ENCODE measurements at places on chromosomes 2 and 18.
A peak's percentile ranks its signal among the peaks of the same experiment; 100 is the strongest.

GRCh38 chr18:75363446-75364225, 63.9 kb downstream of the SMIM21 start:
- DNase-seq = no peak

DNA sequence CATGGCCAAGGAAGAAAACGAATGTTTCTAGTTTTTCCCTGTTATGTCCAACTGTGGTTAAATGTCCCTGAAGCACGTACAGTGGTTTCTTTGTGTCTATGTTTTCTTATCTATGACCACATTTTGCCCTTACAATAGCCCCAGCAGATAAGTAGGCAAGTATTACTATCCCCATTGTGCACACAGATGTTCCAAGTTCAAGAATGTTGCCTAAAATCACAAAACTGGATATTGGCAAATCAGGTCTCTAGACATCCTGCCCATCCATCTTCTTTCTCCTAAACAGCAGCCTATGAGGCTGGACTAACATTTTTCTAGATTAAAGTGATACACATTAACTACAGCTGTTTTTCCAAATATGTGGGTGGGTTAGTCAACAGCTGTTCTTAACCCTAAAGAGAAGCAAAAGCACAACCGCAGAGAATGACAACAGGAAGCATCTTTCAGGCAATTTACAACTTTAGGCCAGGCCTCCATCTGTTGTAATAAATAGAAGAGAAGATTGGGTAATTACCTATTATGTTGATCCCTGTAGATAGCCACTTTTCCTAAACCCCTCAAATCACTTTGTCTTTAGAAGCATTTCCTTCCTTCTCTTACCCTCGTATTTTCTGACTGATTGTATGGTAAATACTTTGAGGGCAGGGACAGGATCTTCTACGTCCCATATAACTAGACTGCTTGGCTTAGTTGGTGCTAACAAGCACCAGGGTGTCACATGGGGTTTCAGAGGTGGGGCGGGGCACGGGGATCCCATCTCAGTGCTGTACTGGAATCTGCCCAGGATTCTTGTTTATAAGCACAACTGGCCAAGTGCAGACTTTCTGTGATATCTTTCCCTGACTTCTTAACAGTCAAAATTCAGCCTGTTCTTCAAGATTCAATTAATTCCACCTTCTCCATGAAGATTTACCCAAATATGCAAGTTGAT, 132.1 kb upstream of the SETBP1 start:
- DNase-seq = peak; percentile 27

DNA sequence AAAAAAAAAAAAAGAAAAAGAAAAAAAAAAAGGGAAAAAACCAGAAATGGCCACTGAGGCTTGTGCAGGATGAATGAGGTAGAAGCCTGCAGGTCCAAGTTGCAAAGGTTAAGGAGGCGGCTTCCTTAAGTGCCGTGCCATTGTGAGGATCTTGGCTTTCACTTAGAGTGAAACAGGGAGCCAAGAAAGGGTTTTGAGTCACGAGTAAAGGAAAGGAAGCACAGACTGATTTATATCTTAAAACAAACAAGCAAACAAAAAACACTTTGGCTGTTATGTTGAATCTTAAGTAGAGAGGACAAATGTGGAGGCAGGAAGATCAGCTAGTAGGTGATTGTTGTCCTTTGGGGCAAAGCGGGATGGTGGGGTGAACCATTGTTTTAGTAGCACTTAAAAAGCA, 749.7 kb upstream of the SOX11 start:
- no peak for DNase-seq

GRCh38 chr2:52117299-52117698, 1085.4 kb upstream of the NRXN1 start:
- no peak for DNase-seq

DNA sequence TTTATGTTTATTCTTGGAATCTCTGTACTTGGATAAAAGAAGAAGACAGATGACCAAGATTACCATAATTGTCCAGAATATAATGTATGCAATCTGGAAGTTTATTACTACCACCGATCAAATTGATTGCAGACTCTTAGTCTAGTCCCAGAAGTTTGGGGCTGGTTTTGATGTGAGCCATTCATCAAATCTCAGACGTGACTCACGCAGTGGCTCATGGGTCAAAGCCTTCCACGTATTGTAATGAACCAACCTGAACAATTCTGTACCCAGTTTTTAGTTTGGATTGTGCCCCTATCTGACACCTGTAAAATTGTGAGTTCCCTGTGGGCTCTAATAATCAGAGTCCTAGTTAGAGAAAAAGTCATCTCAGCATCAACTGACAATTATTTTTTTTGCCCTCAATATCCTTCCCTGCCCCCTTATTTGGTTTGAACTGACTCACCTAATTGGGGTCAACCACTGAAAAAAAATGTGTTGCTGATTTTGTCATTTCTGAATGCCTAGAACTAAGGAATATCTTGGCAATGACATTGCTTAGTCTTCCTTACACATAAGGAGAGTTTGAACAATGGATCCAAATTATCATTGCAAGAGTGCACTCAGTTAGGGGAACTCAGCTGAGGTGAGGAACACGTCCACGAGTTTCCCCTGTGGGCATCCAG, 219.5 kb upstream of the NRP2 start:
- DNase-seq = no peak

DNA sequence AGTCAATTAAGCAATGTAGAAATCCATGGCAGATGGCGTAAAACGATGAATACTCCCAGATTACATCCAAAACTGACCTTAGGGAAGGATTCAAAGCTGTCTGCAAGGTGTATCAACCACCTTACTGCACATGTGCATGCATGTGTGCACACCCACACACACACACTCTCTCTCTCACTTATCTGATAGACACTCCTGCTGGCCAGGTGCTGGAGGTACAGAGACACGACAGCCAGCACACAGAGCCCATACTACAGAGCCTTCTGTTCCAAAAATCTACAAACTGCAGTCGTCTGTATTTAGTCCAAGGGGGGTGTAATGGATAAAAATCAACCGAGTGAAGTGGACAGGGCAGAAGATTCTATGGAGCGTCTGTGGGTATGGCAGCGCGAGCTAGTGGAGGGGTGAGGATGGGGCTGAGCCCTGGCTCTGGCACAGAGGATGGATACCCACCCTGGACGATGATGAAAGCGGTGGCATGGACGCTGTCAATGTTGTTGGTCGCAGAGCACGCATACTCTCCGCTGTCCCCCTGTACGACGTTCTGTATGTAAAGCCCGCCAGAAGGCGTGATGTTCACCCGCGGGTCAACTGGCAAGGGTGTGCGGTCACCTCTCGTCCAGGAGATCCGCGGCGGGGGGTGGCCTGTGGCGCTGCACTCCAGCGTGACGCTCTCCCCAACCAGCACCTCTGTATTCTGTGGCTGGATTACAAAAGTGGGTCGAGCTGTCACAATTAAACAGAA, 78.4 kb downstream of the PXDN start:
- DNase-seq = no peak

- DNase-seq = no peak
These were observed 155.9 kb downstream of the WDPCP start for GRCh38 chr2:63432373-63432772.

GRCh38 chr2:143056550-143056949, 72.7 kb upstream of the ARHGAP15 start:
- DNase-seq = no peak

GRCh38 chr18:39587586-39587985, 2022.0 kb upstream of the CELF4 start:
- DNase-seq = no peak

DNA sequence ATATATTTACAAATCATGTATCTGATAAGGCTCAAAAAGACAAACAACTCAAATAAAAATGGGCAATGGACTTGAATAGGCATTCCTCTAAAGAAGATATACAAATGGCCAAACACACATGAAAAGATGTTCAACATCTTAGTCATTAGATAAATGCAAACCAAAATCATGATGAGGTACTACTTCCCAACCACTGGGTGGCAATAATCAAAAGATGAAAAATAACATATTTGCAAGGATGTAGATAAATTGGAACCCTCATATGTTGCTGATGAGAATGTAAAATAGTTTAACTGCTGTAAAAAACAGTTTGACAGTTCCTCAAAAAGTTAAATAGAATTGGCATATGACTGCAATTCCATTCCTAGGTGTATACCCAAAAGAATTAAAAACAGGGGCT, 132.3 kb downstream of the TTC32 start:
- peak; percentile 31 for DNase-seq

- no peak for DNase-seq
These were observed 153.6 kb downstream of the COL4A4 start for GRCh38 chr2:227010433-227010832.

DNA sequence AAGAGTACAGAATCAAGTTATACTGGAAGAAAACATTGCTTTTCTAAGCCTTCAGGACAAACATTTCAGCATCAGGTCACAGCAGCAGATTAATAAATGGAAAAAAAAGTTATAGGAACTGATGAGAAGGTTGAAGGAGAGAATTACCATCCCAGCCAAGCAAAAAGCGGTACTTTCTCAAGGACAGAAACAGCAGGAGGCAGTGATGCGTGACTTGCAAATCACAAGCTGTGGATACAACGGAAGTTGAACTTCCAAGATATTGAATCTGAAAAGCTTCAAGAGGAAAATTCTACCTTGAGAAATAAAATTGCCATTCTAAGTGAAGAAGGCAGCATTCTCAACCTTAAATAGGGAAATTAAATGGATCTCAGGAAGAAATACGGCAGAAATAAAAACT, 18.5 kb upstream of the SERPINB12 start:
- DNase-seq = peak; percentile 5

- DNase-seq = no peak
These were observed 16.4 kb downstream of the EMX1 start for GRCh38 chr2:72933646-72934151.

DNA sequence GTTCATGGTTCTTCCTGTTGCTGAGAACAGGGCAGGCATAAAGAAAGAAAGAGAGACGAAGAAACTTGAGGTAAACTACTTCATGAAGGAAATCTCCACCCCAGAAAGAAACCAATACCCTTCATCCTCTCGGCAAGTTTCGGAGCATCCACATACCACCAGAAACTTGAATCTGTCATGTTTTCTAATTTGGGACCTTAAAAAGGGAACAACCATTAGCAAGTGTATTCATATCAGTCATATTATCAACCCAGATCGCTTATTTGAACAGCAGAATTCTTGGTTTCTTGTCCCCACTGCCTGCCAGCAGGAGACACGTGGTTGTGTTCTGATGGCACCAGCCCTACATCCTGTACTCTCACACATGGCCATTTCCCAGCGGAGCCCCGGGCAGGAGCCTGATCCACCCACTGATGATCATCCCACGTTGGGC, 53.2 kb upstream of the FZD7 start:
- DNase-seq = no peak

DNA sequence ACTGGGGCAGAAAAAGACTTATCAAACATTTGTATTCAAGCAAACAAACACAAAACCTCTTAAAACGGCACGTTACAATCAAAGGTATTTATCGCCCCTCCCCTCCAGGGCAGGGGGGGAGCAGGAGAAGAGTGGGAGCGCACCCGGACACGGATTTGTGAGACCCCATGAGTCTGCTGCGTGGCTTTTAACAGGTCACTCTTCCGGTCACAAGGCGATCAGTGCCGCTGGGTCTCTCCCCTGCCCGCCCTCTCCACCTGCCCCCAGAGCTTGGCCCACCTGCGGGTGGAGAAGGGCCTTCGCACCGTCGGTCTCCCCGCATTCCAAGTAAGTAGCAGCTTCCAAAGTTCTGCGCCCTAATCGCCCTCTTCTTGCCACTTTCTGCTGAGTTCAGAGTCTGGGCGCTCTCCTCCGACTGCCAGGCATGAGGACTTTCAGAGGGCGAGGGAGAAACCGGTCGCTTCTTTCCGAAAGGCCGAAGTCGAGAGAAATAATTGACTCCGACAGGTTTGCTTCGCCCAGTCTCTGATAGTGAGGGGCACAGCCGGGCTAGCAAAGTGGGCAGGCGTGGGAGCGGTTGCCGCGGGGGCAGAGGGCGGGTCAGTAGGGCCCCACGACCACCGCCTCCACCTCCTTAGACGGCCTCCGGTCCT, 800 bp downstream of the RPRM start:
- peak; percentile 79 for DNase-seq

- DNase-seq = no peak
These were observed 110.6 kb downstream of the MRO start for GRCh38 chr18:50709193-50709592.

DNA sequence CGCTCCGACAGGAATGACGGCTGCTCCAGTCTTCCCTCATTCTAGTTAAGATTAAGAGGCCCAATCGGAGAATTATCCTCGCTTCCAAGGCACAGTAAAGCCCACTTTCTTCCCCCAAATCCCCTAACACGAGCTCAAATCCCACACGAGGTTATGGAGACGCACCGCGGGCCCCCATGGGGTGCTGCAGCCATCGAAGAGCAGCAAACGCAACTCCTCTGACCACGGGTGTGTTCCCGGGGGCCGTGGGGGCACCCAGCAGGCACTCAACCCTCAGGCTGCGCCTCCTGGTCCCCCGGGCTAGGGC, 446 bp downstream of the COPS9 start:
- DNase-seq = no peak

GRCh38 chr2:178277741-178278197, 83.5 kb downstream of the OSBPL6 start:
- peak; percentile 6 for DNase-seq

DNA sequence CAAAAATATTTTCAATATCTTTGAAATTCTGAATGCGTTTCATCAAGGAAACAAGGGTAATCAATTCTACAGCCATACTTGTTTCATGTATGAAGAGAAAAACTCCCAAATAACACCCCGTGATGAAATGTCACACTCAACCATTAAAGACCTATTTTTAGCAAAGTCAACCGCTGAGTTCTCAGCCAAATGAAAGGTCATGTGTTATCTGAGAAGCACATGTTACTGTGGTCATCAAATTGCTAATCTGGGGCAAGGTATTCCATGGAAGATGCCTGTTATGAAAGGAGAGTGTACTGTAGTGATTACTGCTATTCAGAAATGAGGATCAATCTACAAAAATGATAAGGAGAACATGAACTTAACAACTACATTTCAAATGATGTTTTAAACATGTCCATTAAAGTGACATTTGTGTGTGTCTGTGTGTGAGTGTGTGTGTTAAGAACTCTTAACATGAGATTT, 126.7 kb downstream of the BCL2 start:
- no peak for DNase-seq

GRCh38 chr2:186740266-186740665, 46.4 kb downstream of the FAM171B start:
- no peak for DNase-seq

DNA sequence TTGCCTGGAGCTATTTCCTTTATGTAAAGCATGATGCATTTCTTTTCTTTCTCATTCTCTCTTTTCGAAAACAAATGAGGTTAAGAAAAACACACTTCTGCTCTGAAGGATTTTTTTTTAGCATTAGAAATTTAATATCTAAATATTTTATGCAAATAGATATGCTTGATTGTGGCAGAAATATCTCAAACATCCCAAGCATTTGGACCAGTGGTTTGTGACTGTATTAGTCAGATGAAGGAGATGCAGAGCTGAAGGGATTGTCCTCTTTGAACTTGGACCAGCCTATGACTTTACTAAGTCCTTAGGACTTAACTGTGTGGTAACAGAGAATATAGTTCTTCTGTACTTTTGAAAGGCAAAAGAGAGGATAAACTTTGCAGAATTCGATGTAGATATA, 335.9 kb upstream of the NT5C1B start:
- DNase-seq = no peak

- no peak for DNase-seq
These were observed 100.6 kb upstream of the LHCGR start for GRCh38 chr2:48856144-48856543.

- no peak for DNase-seq
These were observed 2.1 kb downstream of the TMEM247 start for GRCh38 chr2:46481198-46482193.

All from NCI-H2171 treated with DMSO at 0.1 percent for 48 hours (cell line).